ENCODE measurements at places on chromosomes 2 and 18. TPM values are rescaled to one million over a fixed set of nuclear protein-coding genes. Genes with fewer than 3 reads are reported as not detected.

MYO7B gene
- total RNA-seq = not detected

KDM3A gene
- 25.6 TPM for total RNA-seq

INHBB gene
- 1.6 TPM for total RNA-seq

ABCB11 gene
- total RNA-seq = 1.2 TPM

REG3G gene
- not detected for total RNA-seq

CCL20 gene
- 0.47 TPM for total RNA-seq

ASB1 gene
- total RNA-seq = 16.3 TPM

TMEM198 gene
- 1.9 TPM for total RNA-seq

KLHL41 gene
- 0.12 TPM for total RNA-seq

CXCR1 gene
- total RNA-seq = not detected

COL4A3 gene
- total RNA-seq = not detected

DSC1 gene
- under 0.01 TPM for total RNA-seq

CRYGD gene
- not detected for total RNA-seq

LYG2 gene
- total RNA-seq = not detected

CDCA7 gene
- total RNA-seq = 1.8 TPM

PDE1A gene
- total RNA-seq = 90.7 TPM

CFAP53 gene
- total RNA-seq = under 0.01 TPM

RBM44 gene
- not detected for total RNA-seq

ABHD1 gene
- not detected for total RNA-seq

MOCOS gene
- 3.2 TPM for total RNA-seq

CYP27C1 gene
- total RNA-seq = 0.58 TPM

CRYGC gene
- not detected for total RNA-seq

TYMS gene
- 3.2 TPM for total RNA-seq

ANO7 gene
- 0.70 TPM for total RNA-seq

ARHGEF4 gene
- 8.3 TPM for total RNA-seq

PRKAG3 gene
- total RNA-seq = not detected
